ENCODE measurements at places on chromosomes 13 and 19. TPM values are rescaled to one million over a fixed set of nuclear protein-coding genes. Genes with fewer than 3 reads are reported as not detected.
A peak's percentile ranks its signal among the peaks of the same experiment; 100 is the strongest.

GRCh38 chr19:39539165-39539517 lies 820 bp downstream of the EID2 start:
- DNase-seq = no peak

Gene C19orf73
- total RNA-seq = 1.7 TPM

DNA sequence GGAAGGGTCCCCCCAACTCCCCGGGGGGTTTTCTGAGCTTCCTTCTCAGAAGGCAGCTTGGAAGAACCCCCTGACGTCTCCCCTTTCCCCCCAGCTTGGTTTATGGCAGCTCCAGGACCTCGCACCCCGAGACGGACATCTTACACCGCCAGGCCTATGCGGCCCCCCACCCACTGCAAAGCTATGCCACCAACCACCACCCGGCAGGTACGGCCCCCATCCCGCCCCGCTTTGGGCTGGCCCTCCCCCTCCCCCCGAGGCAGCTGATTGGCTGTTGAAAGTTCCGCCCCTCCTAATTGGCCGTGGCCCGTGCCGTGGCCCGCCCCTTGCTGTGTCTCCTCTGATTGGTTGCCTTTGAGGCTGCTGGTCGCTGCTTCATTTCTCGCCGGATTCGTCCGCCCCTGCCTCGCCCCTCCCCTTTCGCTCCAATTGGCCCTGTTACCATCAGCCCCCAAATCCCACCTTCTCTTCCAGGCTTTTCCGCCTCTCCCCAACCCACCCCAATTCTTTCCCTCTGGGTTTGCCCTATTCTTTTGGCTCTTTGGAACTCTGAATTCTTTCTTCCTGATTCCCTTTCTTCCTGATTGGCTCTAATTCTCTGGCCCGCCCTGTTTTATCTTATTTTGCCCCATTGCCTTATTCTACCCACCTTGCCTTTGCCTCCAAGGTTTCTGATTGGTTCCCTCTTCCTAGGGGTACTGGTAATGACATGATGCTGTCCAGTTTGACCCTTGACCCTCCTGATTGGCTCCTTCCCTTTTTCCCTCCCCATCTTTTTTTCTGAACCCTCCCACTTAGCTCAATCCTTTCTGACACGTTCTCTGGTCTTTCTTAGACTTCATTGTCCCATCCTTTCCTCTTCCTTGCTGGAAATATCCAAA lies 2.5 kb downstream of the PRR12 start:
- peak; percentile 92 for DNase-seq

DNA sequence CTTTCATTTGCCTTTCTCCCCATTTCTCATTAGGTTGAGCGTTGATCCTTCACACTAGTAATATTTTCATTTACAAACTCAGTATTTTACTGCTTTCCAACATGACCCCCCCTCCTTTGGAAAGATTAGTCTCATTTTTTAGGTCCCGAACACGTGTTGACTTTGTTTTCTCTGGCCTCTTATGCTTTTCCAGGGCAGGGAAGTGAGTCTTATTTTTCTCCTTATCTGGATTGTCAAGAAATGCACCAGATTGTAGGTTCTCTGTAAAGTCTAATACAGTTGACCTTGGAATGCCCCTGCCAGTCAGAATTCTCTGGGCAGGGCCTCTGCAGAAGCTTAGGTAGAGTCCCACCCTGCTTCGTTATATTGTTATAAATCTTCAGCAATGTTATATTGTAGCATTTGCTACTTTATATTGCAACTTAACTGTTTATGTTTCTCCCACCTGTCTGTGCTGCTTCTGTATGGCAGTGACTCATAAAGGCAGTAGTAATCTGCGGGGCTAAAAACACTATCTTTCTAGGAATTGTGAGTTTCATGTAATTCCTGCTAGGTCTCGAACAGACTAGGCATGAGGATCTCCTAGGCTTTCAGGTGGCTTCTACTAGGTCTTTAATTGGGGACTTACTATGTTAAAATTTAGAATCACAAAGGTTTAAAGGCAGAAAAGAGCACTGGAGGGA lies 2.0 kb downstream of the TDRD3 start:
- no peak for DNase-seq

Gene FSD1
- 32.8 TPM for total RNA-seq

GRCh38 chr13:83223546-83223945 lies 658.7 kb downstream of the SLITRK1 start:
- DNase-seq = no peak

Gene ZNF681
- 3.5 TPM for total RNA-seq

All from activated T-helper 2 cell treated with anti-CD3 and anti-CD28 coated beads, Interferon-gamma antibody, Interleukin-2, Interleukin-4, amounts not matched to agents 10 μg/mL and 5 μg/mL and 100 μg/mL, durations not matched to agents 14 hours and 24 hours and 36 hours (primary cell).